ENCODE measurements at places on chromosomes 6 and 20. TPM values are rescaled to one million over a fixed set of nuclear protein-coding genes. Genes with fewer than 3 reads are reported as not detected.

DCDC2 gene
- not detected for total RNA-seq

FAM209A gene
- total RNA-seq: 0.12 TPM

PSMB8 gene
- 65.9 TPM for total RNA-seq

WFDC2 gene
- total RNA-seq: not detected

LAMA4 gene
- 568 TPM for total RNA-seq

TRIM40 gene
- total RNA-seq: not detected

FBXO5 gene
- total RNA-seq: 19.2 TPM

EPB41L1 gene
- 20.9 TPM for total RNA-seq

STXBP5 gene
- 32.0 TPM for total RNA-seq

LIME1 gene
- total RNA-seq: 2.1 TPM

SAPCD1 gene
- total RNA-seq: 1.9 TPM

FILIP1 gene
- total RNA-seq: 7.3 TPM

SLC16A10 gene
- not detected for total RNA-seq

RNF144B gene
- 2.1 TPM for total RNA-seq

NHLRC1 gene
- total RNA-seq: 3.0 TPM

XKR7 gene
- not detected for total RNA-seq

TXLNB gene
- total RNA-seq: 0.13 TPM

XRN2 gene
- total RNA-seq: 85.5 TPM

MTG2 gene
- 19.3 TPM for total RNA-seq

ALDH5A1 gene
- 2.9 TPM for total RNA-seq

TSHZ2 gene
- total RNA-seq: 4.0 TPM

AGER gene
- total RNA-seq: 0.13 TPM

RAMACL gene
- total RNA-seq: 2.1 TPM

OPRM1 gene
- not detected for total RNA-seq

SLC22A7 gene
- not detected for total RNA-seq

DHX35 gene
- total RNA-seq: 7.8 TPM

POPDC3 gene
- 0.92 TPM for total RNA-seq

GHRH gene
- total RNA-seq: not detected

PTPRT gene
- under 0.01 TPM for total RNA-seq

MAP1LC3A gene
- total RNA-seq: 14.7 TPM

HLA-DRB1 gene
- total RNA-seq: 0.13 TPM

SAYSD1 gene
- total RNA-seq: 12.4 TPM

KIAA1755 gene
- total RNA-seq: 10.0 TPM

ABHD16B gene
- total RNA-seq: not detected

BCAS1 gene
- total RNA-seq: not detected

CHMP4B gene
- 38.0 TPM for total RNA-seq

ISM1 gene
- 0.06 TPM for total RNA-seq
